ENCODE measurements at places on chromosomes 3 and 15.
A peak's percentile ranks its signal among the peaks of the same experiment; 100 is the strongest.

DNA sequence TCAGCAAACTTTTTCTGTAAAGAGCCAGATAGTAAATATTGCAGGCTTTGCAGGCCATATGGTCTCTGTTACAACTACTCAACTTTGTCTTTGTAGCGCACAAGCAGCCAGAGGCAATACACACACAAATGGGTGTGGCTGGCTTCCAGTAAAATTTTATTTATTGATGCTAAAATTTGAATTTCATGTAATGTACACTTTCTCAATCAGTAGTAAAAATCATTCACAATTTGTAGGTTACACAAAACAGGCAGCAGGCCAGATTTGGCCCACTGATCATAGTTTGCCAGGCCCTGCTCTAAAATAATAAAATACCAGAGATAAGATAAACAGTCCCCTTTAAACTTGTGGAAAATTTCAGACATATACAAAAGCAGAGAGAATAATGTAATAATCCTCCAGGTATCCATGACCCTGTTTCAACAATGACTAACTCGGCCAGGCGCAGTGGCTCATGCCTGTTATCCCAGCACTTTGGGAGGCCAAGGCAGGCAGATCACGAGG, 330.3 kb downstream of the SHQ1 start:
- DNase-seq = no peak

- no peak for DNase-seq
Measured at GRCh38 chr3:52247409-52248164, 2.0 kb downstream of the PPM1M start.

DNA sequence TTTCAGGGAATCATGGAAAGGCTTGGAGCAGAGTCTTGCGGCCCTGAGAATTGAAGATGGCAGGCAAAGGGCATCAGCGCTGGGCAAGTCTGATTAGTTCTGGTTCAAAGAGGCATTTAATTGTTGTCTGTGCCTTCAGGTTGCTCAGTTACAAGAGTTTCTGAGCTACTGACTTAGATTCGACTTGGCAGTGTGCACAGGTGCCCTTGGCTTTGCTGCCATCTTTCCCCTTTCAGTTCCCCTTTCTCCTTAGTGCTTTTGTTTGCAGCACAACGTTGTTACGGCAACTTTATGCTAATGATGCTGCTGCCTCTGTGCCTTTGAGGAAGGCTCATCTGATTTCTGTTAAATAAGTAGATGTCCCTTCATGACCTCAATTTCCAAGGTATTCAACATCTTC, 12.5 kb downstream of the P2RY14 start:
- no peak for DNase-seq

GRCh38 chr15:74432271-74432967, 1.3 kb downstream of the SEMA7A start:
- DNase-seq = no peak

DNA sequence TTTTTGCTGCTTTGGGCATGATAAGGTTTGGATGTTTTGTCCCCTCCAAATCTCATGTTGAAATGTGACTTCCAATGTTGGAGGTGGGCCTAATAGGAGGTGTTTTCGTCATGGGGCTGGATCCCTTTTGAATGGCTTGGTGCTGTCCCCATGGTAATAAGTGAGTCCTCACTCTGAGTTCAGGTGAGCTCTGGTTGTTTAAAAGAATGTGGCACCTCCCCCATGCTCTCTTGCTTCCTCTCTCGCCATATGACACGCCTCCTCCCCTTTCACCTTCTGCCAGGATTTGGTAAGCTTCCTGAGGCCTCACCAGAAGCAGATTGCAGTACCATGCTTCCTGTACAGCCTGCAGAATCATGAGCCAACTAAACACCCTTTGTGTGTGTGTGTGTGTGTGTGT, 255.5 kb downstream of the EPHB1 start:
- DNase-seq = no peak

GRCh38 chr3:66107855-66108254, 69.1 kb upstream of the MAGI1 start:
- DNase-seq = peak; percentile 33

- DNase-seq = no peak
Measured at GRCh38 chr3:14587740-14588360, 47.7 kb upstream of the GRIP2 start.

DNA sequence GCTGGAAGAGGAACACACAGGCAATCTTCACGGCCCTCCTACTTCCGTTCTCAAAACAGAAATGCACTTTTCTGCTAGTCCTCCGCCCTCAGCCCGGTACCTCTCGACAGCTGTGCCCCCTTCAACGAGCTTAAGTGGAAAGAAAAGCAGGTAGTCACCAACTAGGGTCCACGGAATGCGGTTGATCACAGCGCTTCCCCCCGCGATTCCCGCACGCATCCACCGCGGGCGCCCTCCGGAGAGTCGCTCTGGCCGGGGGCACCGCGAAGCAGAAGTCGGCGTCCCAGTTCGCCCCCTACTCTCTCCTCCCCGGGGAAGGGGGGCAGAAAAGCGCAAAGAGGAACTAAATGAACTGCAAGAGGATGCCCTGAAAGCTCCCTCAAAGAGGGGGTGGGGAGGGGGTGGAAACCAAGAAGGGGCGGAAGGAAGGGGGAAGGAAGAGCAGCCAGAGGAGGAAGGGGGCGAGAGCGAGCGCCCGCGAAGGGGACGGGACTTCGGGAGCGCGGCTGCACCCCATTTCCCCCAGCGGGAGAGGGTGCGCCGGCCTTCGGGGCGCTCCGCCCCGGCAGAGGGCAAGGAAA, 738 bp downstream of the ACAP2 start:
- no peak for DNase-seq

DNA sequence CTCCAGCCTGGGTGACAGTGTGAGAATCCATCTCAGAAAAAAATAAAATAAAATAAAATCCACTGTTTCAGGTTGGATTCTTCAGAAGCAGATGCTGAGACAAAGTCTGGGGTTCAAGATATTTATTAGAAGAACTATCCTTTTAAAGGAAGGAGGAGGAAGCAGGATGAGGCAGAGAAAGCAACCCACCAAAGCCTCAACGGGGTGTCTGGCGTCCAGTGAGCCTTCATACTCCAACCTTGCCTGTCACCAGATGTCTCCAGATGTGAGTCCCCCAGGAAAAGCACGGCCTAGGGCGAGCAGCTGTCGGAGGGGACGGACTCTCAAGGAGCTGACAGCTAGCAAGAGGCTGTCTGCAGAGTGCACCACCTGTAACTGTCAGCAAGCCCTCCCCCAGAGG, 37.3 kb downstream of the MB21D2 start:
- DNase-seq = no peak

DNA sequence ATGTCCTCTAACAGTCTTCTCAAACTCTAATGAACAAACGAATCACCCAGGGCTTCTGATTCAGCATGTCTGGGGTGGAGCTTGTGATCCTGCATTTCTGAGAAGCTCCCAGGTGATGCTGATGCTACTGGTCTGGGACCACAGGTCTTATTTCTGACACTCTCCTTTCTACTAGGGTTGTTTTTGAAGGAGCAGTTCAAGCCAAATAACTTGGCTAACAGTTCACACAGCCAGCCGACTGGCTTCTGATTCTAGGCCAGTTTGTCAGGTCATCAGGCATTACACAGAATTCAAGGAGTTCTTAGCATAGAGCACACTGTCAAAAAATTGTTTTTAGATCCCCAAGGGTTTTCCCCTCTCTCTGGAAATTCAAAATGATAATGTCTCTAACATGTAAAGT, 100.7 kb downstream of the TIGIT start:
- no peak for DNase-seq

GRCh38 chr3:132256989-132257388, 60.2 kb upstream of the ACP3 start:
- no peak for DNase-seq

- no peak for DNase-seq
Measured at GRCh38 chr3:70095260-70095659, 95.7 kb downstream of the SAMMSON start.

GRCh38 chr3:149393345-149394160, 16.1 kb upstream of the TM4SF1 start:
- no peak for DNase-seq

DNA sequence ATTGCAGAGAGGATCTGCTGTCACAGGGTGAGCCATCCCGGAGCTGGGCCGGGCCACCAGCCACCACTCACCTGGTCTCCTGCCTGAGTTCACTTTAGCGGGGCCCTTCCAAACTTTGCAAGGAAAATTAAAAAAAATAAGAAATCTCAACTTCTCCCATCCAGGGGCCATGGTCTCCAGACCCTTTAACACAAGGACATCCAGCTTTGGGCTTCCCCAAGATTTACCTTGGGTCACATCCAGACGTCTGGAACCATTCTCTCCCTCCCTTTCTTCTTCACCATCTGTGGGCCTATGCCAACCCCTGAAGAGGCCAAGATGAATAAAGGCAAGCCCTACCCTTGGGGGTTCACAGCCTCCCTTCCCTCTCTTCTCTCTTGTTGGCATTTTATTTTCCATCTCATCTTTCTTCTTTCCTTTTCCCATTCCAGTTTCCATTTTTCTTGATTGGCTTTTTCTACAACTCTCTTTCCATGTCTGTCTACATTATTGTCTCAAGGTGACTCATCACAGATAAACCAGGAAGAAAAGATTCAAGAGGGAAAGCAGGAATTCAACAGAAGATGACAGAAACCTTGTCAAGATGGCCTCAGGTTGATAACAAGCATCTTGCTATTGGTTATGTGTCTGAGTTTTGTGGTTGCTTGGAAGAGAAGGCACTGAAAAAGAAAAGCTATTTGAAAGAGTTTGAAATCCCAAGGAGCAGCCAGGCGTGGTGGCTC, 49.5 kb downstream of the ITGA11 start:
- no peak for DNase-seq

GRCh38 chr3:195796795-195797194, 14.9 kb downstream of the MUC4 start:
- no peak for DNase-seq
